Thyroid gland (tissue), 4 donors: ENCODE measurements at places on chromosomes 7 and 10.

- no peak for DNase-seq
These were observed 383.1 kb upstream of the VSTM2A start for GRCh38 chr7:54159088-54159487.

- no peak for DNase-seq
These were observed 83.4 kb upstream of the SAMD8 start for GRCh38 chr10:75028049-75028448.

- DNase-seq, result no peak
These were observed 92.7 kb upstream of the MKX start for GRCh38 chr10:27838361-27838760.

GRCh38 chr10:78699971-78700370 is 368.8 kb upstream of the ZMIZ1 start:
- DNase-seq, result no peak

GRCh38 chr7:130823060-130823459 is 89.1 kb upstream of the KLF14 start:
- no peak for DNase-seq

DNA sequence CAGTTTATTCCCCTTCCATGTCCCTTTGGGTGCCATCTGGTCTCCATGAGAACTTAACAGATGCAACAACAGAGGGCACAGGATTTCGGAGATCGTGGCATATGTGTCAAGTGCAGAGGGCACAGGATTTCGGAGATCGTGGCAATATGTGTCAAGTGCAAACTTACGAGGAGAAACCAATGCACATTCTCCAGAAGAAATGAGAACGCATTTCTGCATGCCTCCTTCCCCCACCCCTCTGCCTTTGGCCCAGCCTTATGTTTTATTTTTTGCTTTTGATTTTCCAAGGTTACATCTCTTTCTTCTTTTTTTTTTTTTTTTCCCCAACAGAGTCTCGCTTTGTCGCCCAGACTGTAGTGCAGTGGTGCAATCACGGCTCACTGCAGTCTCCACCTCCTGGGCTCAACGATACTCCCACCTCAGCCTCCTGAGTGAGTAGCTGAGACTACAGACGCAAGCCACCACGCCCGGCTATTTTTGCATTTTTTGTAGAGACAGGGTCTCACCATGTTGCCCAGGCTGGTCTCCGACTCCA is 586 bp upstream of the ANKRD26 start:
- DNase-seq, result no peak

DNA sequence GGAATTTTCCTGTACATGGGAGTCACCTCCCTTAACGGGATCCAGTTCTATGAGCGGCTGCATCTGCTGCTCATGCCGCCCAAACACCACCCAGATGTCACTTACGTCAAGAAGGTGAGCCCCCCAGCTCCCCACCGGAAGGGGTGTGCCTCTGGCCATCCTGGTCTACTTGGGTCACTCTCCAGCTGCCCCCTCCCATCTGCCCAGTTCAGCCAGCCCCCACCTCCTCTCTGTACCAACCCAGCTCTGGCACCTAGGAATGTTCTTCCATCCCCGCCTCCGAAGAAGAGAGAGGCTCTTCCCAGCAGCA is 5.0 kb downstream of the FASTK start:
- DNase-seq, result no peak

- no peak for DNase-seq
These were observed 40.9 kb downstream of the PDSS1 start for GRCh38 chr10:26738301-26738911.

- DNase-seq, result no peak
These were observed 40.3 kb downstream of the ZNF22 start for GRCh38 chr10:45040921-45041542.

DNA sequence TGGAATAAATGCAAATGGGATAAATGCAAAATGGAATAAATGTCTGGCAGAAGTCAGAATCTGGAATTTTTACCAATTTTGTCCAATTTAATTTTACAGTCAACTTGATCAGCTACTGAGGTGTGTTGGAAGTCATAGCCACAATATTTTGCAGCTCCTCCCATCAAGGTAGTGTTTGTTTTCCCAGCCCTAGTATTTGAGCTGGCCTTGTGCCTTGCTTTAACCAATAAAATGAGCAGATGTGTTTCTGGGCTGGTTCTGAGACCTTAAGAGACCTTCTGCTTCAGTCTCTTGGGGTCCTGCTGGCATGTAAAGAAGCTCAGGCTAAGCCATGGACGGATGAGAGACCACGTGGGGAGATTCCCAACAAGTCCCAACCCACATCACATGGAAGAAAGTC is 42.7 kb upstream of the RSBN1L start:
- DNase-seq, result no peak

GRCh38 chr10:71221586-71222202 is 9.3 kb downstream of the UNC5B start:
- DNase-seq, result no peak
